ENCODE measurements at places on chromosomes 1 and 21. TPM values are rescaled to one million over a fixed set of nuclear protein-coding genes. Genes with fewer than 3 reads are reported as not detected.
A peak's percentile ranks its signal among the peaks of the same experiment; 100 is the strongest.

DNA sequence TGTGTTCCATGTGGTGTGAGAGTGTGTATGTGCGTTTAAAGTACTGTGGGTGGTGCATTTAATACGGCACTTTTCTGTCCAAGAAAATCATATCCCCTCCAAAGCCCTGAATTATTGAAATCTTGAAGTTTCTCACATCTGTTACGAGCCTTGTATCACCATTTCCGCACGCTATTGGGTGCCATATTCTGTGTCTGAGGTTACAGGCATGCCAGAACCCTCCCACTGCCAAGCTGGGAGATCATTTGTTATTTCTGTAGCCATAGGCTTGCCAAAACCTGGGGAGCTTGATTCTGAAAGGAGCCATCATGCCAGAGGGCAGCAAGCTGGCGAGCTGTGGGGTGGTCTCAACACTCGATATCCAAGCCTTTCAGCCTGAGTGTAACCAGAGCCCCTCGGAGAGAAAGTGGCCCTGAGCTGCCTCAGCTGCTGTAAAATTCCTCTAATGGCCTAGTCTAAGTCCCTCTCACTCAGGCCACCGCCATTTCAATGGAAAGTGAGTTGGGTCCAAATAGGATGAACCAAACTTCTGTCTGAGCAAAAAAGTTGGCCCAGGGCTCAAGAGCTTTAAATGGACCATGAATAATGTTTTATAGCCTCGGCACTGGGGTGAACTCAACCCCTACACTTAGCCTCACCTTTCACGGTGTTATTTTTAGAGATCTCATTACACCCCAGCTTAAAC lies 298.4 kb upstream of the DUSP10 start:
- DNase-seq = no peak

GRCh38 chr1:5727871-5728643 lies 264.2 kb downstream of the NPHP4 start:
- no peak for DNase-seq

GRCh38 chr1:44266400-44267344 lies 53.4 kb downstream of the DMAP1 start:
- no peak for DNase-seq

GRCh38 chr1:17587693-17588047 lies 48.2 kb downstream of the ARHGEF10L start:
- DNase-seq = no peak

DNA sequence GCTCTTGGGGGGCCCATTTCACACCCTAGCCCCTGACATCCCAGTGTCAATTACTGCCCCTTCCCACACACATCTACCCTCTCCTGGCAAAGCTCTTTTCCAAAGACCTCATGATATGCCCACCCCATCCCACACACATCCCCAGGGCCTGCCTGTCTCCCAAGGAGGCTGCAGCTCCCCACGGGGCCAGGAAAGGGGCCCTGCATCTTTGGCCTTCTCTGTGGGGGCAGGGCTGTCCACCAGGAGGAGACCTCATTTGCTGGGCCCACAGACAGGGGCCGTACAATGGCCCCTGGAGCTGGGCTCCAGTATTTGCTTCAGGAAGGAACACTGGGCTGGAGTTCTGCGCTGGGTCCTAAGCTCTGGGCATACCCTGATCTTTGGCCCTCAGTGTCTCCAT lies 65.6 kb upstream of the RUNX3 start:
- DNase-seq = no peak

- DNase-seq = no peak
Observed at GRCh38 chr1:111275079-111275478, 15.6 kb upstream of the CHIA start.

- no peak for DNase-seq
Observed at GRCh38 chr1:52955129-52955970, 28.3 kb downstream of the SCP2 start.

GRCh38 chr1:14732728-14733047 lies 134.2 kb downstream of the KAZN start:
- no peak for DNase-seq

DNA sequence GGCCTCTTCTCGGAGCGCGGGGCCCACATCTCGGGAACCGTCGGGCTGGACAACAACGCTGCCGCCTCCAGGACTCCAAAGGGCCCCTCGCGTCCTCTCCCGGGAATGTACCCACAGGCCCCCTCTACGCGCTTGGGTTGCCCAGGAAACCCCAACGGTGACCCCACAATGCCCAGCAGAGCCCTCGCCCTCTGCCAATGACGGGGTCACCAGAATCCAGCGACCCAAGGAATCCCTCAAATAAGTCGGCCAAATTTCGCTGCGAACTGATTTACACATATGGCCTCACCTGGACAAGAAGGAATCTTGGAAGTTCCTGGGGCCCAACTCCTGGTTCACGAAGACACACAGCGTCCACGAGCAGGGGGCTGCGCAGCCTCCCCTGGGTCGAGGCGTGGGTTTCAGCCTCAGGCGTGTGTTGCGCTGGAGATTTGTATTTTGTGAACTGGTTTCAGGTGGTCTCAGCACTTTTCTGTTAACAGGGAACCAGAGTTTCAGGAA lies 78.1 kb downstream of the DESI2 start:
- DNase-seq = peak; percentile 68

The MPL gene
- total RNA-seq = not detected

The CELA2A gene
- total RNA-seq = not detected

The CFHR4 gene
- not detected for total RNA-seq
